ENCODE measurements at places on chromosomes 1 and 21.

DNA sequence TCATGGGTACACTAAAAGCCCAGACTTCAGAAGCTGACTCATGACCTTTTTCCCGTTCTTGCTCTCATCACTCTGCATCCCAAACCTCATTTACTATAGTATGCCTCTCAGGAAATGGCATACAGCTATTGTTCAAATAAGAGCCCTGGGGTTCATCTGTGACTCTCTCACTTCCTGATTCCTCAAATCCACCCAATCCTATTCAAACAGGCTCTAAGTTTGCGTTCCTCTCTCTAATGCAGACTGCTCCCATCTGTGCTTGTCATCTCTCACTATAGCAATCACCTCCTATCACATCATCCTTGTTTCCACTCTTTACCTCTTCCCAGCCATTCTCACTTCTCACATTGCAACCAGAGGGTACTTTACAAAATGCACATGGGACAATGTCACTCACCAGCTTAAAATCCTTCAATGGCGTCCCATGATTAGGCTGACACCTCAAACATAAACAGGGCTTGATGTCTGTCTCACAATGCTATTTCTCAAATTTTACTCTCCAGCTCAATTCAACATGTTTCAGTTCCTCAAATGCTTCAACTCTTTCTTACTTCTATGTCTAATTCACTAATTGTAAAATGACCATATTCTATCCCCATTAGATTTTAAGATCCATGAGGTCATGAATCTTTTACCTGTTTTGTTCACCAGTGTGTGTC is 408.4 kb downstream of the NTNG1 start:
- DNase-seq = no peak

- no peak for DNase-seq
Observed at GRCh38 chr1:78722105-78722504, 72.5 kb downstream of the IFI44 start.

GRCh38 chr1:223556414-223557129 is 108.9 kb downstream of the CAPN8 start:
- DNase-seq = no peak

- DNase-seq = peak; percentile 81
Observed at GRCh38 chr1:16183179-16183578, 27.3 kb upstream of the EPHA2 start.

- no peak for DNase-seq
Observed at GRCh38 chr1:26833432-26834405, 7.2 kb downstream of the ZDHHC18 start.

- no peak for DNase-seq
Observed at GRCh38 chr21:33278721-33279120, 12.6 kb downstream of the IL10RB start.

DNA sequence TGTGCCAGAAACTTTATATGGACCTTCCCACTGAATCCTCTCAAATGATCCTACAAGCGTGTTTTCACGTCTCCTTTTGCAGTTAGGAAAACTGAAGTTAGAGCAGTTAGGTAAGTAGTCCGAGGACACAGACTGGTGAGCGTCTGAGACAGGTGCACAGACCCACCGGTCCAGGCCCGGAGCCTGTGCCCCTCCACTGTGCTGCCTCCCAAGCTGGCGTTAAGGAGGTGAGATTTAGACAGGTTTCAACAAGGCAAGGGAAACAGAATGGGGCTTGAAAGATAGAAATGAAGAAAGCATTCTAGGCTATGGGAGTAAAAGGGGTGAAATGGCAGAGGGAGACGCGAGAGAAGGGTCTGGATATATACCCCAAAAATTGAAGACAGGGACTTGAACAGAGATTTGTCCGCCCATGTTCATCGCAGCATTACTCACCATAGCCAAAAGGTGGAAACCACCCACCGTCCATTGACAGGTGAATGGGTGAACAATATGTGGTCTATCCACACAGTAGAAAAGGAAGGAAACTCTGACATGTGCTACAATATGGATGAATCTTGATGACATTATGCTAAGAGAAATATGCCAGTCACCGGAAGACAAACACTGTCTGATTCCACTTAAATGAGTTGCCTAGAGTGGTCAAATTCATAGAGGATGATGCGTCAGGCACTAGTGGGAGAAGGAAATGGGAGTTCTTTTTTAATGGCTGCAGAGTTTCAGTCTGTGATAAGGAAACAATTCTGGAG is 15.7 kb upstream of the PKP1 start:
- peak; percentile 79 for DNase-seq

DNA sequence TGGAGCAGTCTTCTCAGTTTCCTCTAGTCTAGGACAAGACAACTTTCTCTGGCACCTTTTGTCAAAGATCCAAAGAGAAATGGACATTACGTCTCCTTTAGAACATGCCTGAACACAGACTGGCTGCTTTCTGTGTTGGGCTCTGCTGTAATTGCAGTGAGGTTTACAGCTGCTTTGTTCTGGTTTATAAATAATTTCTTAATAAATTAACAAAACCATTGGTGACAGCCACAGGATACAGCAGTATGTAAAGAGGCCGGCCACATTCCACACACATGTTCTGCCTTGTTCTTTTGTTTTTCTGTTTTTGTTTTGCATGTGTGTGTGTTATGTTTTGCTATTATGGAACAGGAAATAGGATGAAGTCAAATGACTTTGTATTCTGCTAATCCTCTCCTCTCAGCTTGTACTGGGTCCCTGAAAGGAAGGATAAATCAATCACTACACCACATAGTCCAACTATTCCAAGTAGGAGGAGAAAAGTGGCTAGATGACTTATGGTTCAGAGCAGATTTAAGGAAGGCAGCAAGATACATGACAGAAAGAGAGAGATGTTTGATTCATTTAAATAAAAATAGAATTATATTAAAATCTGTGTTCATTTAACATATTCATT is 161.5 kb upstream of the ESRRG start:
- DNase-seq = no peak

DNA sequence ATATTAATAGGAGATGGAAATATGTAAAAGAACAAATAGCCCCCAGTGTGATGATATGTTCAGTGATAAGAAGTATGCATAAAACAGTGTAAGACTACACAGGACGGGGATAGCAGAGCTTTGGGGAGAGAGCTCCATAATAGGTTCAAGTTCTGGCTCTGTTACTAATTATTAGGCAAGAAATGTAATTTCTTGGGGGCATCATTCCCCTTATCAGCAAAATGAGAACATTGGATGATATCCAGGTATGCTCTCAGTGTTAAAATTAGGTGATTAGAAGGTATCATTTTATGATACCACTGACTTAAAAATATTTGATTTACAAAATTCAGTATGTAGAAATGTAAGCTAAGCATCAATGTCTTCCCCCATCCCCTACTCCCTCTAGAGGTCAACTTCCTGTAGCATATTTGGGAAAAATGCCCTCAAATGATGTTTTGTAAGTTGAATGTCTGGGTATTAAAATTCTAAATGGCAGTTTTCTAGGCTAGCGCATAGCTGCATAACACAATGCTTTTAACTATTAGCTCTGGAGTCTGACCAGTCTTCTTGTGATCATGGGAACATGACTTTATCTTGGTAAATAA is 585.7 kb upstream of the CAMK1G start:
- DNase-seq = no peak

DNA sequence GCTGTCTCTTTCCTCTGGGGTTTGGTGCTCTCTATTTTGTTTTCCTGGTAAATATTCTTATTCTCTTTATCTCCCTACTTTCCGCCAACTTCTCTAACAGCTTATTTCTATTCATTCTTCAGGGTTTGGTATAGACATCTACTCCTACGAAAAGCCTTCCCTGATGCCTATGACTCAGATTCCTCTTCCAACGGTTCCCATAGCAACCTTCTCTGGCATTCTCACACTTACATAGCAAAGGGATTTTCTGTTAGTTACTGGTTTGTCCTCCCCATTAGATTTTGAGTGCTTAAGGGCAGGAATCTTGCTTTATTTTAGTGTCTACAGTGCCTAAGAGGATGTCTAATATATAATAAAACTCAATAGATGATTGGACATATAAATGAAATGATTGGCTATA is 407.6 kb upstream of the DEPDC1 start:
- DNase-seq = peak; percentile 91

GRCh38 chr1:246383239-246383589 is 123.9 kb downstream of the SMYD3 start:
- no peak for DNase-seq

- no peak for DNase-seq
Observed at GRCh38 chr1:192516776-192517297, 58.7 kb upstream of the RGS1 start.

DNA sequence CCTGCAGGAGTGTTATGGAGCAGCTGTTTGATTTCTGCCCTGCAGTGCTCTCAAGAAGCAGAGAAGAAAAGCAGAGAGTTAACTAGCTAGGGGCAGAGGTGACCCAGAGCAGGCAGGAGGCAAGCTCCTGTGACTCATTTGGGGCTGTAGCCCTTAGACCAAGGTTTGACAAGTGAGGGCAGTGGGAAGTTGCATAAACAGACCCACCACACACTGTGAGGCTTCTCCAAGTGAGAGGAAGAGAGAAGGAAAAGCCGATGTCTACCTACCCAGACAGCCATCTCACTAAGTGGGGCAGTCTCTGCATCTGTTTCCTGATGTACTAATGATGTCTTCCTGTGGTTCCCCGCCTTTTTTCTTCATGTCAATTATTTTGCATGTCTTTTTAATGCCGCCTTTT is 159.9 kb upstream of the NR5A2 start:
- no peak for DNase-seq

DNA sequence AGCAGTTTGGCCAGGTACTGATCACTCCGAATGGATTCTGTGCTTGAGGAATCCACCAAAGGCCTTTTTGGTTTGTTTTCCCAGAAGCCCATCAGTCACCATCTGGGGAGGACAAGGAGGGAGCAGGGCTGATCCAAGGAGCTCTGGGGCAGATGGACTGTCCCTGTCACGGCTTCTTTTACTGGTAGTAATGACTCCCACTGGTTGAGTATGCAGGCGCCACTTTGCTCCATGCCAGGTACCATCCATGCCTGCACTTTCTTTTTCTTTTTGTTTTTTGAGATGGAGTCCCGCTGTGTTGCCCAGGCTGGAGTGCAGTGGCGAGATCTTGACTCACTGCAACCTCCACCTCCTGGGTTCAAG is 101.7 kb downstream of the UBIAD1 start:
- DNase-seq = no peak

DNA sequence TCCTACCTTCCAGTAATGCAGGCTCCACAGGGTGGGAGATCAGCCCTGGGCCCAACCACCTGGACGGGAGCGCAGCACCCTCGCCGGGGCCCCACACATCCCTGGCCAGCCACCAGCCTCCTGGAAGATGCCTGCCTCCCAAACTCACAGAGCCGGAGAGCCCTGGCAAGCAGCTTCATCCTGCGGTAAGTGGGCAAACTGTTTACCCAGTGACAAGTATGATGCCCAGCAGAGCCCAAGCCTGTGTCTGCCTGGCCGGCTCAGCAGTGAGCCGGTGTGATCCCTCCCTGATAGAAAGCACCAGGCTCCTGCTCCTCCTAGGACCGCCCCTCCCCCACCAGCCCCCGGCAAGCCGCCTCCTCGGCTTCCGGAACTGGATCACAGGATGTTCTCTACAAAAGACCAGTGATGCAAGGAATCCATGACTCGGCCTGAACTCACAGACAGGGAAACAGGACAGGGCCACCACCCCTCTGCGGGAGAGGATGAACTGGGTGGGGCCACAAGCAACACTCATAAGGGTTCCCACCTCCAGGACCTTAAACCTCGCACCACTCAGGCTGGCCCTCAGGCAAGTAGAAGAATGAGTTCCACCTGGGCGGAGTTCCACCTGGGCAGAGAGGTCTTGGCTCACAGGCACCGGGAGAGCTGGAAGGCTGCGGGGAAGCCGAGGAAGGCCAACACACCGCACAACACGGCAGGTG is 7.9 kb downstream of the ACOT7 start:
- peak; percentile 73 for DNase-seq

DNA sequence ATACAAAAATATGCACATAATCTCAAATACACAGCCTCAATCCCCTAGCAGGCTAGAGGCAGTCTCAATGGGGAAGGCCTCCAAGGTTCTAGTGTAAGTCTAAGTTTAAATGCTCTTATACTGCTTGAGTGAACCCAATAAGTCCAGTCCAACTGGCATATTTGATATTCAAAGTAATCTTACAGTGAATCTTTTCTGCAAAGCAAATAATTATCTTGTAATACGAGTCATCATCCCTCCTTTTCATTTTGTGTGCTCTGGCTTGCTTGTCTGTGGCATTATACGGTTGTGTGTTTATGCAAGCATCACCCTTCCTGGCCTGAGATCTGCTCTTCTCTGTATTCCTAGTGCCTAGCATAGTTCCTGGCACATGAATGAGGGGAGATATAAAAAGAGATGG is 166.9 kb upstream of the HMGB4 start:
- DNase-seq = no peak

DNA sequence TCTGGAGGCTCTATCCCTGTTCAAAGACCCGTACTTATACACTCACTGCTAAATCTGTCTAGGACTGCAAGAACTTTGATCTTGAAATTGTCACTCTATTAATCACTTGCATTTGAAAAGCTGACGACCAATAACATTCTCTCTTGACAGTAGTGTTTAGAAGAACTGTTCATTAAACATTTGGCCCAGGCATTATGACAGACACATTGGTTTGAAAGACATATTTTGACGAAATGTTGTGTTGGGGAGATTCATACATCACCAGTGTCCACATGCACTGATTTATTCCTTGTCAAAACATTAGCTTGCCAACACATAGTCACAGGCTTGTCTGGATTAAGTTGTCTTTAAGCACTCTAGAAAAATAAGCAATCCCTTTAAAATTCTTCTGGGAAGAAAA is 951.3 kb downstream of the ADGRL2 start:
- no peak for DNase-seq

GRCh38 chr1:50705041-50705440 is 255.0 kb downstream of the FAF1 start:
- no peak for DNase-seq

GRCh38 chr1:212503714-212504113 is 71.0 kb downstream of the NENF start:
- DNase-seq = no peak

DNA sequence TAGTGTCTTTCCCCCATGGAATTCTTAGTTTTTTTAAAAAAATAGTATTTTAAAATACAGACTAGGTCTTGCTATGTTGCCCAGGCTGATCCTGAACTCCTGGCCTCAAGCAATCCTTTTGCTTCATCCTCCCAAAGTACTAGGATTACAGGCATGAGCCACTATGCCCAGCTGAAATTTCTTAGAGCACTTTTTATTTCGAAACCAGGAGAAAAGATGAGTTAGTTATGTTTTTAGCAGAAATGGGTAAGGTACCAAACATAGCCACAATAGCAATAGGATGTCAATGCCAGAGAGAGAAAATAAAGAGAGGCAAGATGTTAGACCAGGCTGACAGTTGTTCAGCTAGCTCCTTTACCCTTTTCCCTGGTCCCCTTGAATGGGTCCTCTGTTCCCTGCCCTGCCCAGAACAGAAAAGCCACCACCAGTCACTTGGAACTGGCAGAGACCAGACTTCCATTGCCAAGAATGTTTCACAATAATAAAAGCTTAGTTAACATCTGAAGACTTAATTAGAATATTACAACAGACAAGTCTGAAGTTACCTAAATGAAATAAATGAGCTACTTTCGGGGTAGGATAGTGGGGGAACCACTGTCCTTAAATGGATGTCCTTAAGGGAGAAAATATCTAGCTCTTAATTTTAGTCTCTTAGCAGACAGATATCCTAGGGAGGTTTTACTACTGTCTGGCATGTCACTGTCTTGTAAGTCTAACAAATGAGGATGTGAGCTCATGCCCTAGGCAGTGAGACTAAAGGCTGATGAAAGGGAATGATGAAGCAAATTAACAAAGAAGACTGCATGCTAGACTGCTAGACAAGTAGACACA is 54.3 kb downstream of the ABL2 start:
- peak; percentile 48 for DNase-seq

Data from NCI-H226 (cell line).